T-helper 1 cell treated with Interleukin-12 subunit alpha and Interleukin-12 subunit beta and Interleukin-4 antibody, amounts not matched to agents 30 ng/mL and 1 ng/mL, for 36 hours (primary cell): ENCODE measurements at places on chromosomes 2 and 18. TPM values are rescaled to one million over a fixed set of nuclear protein-coding genes. Genes with fewer than 3 reads are reported as not detected.

Gene STPG4
- 0.22 TPM in 1 of 2 replicates, not detected in the other for total RNA-seq

Gene PRSS56
- not detected in 2 replicates for total RNA-seq

Gene TMEFF2
- not detected in 2 replicates for total RNA-seq

Gene SETBP1
- total RNA-seq = 28.5 and 29.4 TPM in 2 replicates

Gene GTF3C2
- 70.0 and 77.4 TPM in 2 replicates for total RNA-seq
